ENCODE measurements at places on chromosomes 6 and 20.

- no peak for DNase-seq
Observed at GRCh38 chr20:37726971-37727956, 33.4 kb downstream of the CTNNBL1 start.

DNA sequence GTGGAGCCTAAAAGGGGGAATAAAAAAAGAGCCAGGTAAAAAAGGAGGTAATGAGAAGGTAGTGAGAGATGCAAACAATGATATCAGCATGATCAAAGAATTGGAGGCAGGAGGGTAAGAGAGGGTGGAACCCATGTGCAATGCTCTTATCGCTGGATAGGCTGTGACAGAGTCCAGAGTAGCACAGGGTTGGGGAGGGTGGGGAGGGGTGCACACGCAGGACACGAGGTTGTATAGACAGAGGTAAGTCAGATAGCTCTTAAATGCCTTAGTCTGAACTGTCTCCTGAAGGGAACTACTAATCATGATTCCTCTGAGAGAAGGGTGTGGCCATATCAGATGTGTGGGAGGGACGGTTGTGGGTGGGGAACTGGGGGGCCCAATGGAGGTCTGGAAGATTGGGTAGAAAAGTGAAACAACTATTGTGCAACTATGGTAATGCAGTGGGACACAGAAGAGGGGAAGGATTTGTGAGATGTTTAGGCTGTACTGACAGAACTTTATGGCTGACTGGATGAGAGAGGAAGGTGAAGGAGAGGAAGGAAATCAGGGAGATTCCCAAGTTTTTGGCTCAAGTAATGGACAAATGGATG is 354.8 kb downstream of the BTBD9 start:
- no peak for DNase-seq

DNA sequence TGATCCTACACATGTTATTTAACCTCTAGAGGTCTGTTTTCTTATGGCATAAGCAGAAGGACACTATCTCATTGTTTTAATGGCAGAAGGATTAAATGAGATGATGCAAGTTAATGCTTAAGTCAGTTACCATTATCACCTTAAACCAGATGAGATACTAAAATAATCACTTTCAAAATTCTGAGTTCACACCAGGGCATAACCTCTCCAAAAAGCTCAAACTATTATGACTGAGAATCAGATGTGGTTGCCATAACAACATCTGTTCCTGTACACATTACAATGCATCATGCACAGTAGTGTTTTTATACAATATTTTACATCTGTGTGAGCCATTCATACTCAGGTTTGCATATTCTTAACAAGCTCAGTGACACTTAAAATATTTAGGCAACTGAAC is 10.2 kb downstream of the ADNP start:
- DNase-seq = no peak

- DNase-seq = peak; percentile 70
Observed at GRCh38 chr20:1894951-1895673, at the start of gene SIRPA. Gene SIRPA, plus strand, starts transcription at chr20:1895407. Its CDS starts 41 bp downstream, at chr20:1895448.

- DNase-seq = no peak
Observed at GRCh38 chr20:49990271-49990720, 7.5 kb downstream of the SNAI1 start.
